ENCODE measurements at places on chromosomes 13 and 19.

DNA sequence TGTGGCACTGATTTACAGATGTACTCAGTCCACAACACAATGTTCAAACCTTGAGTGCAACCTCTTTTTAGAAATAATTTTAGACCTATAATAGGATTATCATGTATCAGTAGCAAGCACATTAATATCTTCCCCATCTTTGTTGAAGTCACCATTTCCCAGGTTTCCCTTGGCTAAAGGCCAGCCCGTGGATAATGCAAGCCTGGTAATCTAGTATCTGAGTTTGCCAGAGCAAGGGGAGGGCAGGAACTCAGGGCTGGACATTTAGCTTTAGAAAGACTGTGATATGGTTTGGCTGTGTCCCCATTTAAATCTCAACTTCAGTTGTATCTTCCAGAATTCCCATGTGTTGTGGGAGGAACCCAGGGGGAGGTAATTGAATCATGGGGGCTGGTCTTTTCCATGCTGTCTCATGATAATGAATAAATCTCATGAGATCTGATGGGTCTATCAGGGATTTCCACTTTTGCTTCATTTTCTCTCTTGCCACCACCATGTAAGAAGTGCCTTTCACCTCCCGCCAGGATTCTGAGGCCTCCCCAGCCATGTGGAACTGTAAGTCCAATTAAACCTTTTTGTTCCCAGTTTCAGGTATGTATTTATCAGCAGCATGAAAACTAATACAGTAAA lies 37.7 kb downstream of the SLC6A16 start:
- DNase-seq, result no peak

DNA sequence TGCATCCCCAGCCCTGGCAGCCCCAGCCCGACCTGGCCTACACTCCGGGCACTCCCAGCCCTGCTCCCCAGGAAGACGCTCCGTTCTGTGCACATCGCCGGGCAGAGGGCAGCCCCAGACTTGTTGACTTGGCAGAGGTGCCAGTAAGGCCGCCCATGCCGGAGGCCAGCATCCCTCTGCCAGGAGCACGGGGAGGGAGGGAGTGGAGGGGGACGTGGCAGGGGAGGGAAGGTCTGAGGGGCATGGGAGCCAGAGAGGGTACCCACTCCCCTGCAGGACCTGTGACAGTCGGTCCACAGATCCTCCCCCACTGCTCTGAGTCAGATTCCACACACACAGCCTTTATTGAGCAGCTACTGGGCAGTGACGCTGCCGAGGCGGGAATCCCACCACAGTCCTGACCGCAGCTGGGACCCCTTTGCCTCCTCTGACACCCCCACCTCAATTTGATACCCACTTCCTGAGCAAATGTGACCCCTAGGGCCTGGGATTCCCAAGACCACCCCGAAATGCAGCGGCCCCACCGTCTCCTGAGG lies 1.9 kb upstream of the NKPD1 start:
- DNase-seq, result no peak

DNA sequence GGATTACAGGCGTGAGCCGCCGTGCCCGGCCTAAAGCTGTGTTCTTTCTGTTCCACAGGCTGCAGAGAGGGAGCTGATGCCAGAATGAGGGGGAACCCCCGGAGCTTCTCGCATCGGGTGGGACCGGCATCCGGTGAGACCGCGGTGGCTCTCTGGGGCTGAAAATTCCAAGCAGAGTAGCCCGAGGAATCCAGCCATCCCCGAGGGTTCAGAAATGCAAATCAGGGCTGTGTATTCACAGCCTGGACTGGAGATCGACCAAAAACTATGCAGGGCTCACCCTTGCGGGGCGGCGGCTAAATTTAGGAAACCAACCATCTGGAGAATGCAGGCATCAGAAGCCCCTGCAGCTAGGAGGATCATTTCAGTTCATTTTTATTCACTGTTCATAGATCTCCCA lies 99.2 kb downstream of the GNG7 start:
- no peak for DNase-seq

- no peak for DNase-seq
These were observed 9.8 kb downstream of the MEDAG start for GRCh38 chr13:30915691-30916541.

- DNase-seq, result no peak
These were observed 22.3 kb upstream of the SLC46A3 start for GRCh38 chr13:28741084-28741491.

- DNase-seq, result no peak
These were observed 312.1 kb upstream of the PCDH20 start for GRCh38 chr13:61727767-61728166.

- DNase-seq, result no peak
These were observed 403.9 kb downstream of the LIG4 start for GRCh38 chr13:107811233-107812013.

GRCh38 chr19:7739211-7739755 lies 7.4 kb upstream of the CLEC4G start:
- DNase-seq, result no peak

DNA sequence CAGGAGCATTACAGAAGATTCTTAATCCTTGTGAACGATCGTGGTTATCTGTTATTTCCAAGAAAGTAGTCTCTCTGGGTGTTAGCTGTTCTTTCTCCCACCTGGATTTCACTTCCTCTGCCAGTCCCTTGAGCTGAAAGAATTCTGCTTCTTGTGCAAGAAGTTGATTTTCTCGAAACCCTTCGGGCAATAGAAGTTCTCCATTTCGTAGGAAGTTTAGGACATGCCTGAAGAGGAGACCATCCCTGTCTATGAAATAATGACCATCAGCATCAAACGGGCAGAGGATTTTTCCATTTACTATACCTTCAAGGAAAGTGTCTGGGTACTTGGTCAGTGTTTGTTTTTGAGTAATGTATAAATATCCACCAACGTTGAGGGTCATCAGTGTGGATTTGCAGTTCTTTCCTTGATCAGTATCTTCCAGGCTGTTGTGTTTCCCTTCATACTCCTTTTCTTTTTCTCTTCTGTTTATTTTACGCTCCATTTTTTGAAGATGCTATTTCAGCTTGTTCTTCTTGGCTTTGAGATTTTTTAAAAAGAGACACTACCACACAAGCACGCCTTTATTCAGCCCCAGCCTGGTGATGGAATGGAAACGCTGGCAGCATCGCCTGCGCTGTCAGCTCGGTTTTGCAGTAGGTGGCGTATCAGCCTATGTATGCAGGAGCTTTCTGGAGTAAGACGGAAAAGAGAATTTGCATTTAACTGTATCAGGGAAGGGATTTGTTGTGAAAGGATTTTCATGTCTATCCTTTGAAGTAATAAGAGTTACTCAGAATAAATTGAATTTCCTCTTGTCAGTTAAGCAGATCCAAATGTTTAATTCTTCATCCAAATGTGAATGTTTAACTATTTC lies 6.5 kb downstream of the KCTD4 start:
- no peak for DNase-seq

DNA sequence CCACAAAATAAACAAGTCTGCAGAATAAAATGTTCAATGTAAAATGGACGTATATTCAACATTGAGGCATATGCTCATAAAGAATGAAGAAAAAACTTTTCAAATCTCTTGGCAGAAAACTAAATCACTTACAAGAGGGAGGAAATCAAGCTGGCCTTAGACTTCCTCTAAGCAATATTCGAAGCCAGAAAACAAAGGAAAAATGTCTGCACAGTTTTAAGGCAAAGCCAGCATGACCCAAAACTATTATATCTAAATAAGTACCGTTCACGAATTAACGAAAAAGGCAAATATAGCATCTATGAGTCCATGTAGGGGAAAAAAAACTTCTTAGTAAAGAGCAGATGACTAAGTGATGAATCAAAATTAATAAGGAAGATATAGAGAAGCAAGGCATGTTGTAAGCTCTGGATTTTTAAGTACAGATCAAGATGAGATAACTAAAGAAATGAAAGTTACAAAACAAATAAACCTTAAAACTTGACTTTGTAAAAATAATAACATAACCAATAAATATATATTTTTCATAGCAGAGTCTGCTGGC lies 101.3 kb downstream of the KCNRG start:
- DNase-seq, result no peak

DNA sequence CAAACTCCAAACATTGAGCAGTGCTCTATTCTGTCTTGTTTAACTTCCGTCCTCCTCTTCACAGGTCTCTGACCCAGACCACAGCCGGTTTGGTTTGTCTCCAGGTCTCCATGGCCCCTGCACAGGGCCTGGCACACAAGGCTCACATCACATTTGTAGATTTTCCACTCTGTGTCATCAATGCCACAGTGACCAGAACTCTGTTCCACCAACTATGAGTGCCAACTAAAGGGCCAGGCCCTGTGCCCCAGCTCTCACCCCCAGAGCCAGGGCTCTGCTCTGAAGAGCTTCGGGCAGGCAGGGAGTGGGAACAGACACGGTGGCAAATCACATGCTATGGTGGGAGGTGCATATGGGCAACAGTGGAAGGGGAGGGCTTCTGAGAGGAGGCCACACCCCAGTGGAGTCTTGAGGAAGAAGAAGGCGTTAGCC lies 16.0 kb downstream of the SMG9 start:
- DNase-seq, result no peak

DNA sequence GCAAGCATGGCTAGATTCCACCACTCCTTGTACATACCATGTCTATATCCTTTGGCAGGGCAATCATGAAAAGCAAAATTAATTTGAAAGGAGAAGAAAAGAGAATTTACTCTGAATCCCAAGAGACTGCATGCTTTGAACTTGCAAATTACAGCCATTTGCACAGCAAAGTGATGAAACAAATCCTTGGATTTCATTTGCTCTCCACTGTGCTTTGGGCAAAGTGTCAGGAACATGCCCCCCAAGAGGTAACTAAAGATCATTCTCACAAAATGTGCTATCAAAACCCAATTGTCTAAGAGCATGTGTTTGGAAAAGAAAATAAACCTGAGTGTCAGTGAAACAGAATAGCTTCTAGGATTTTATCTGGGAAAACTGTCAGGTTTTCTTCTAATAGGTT lies 298.5 kb downstream of the GPC6 start:
- DNase-seq, result no peak

- DNase-seq, result no peak
These were observed 72.5 kb upstream of the MTIF3 start for GRCh38 chr13:27522847-27523246.

- no peak for DNase-seq
These were observed 37.3 kb downstream of the CAPN12 start for GRCh38 chr19:38706792-38707511.

- DNase-seq, result no peak
These were observed 1.1 kb upstream of the NFIC start for GRCh38 chr19:3365093-3365835.

- no peak for DNase-seq
These were observed 87.5 kb downstream of the TSHZ3 start for GRCh38 chr19:31261603-31262212.

DNA sequence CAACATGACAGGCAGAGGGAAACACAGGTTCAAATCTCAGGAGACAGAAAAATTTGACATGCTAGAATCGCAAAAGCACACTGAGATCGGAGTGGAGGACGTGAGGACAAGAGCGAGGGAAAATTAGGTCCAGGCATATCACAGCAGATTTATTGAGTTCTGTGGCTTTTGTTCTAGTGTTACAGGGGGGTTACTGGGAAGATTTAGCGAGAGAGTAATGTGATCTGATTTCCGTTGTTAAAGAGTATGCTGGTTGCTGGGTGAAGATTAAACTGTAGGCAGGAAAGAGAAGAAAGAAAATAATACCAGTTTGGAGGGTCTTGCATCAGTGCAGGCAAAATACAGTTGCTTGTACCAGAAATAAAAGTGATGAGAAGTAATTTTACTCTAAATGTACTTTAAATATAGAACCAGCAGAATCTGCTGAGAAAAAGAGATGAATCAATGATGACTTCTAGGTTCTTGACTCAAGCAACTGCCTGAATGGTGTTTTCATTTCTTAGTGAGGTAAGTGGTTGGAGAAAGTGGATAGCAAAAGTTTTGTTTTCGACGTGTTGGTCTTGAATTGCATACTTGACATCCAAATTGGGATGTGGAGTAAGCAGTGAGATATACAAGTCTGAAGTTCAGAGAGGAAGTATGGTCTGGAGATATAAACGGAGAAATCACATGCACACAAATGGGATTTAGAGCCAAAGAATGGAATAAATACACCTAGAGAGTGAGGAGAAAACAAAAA lies 35.7 kb downstream of the UFM1 start:
- DNase-seq, result no peak

DNA sequence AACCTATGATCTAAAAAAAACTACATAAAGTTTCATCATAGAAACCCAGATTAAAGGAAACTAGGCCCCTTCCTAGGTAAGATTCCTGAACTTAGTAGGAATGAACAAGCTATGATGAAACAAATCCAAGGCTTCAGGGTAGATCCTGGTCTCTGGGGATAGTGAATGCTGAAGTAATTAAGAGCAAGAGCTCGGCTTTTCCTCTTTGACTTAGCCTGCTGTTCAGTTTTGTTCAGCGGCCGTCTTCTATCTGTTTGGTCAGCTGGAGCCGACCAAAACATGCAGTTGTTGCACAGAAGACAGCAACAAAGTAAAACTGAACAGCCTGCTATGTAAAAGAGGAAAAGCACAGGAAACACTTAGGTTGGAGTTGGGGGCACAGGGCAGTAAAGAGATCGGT lies 44.1 kb upstream of the RFXAP start:
- no peak for DNase-seq

- DNase-seq, result no peak
These were observed 1.4 kb upstream of the PAN3 start for GRCh38 chr13:28136916-28137315.

GRCh38 chr19:13585512-13585911 lies 79.2 kb upstream of the CACNA1A start:
- DNase-seq, result no peak

DNA sequence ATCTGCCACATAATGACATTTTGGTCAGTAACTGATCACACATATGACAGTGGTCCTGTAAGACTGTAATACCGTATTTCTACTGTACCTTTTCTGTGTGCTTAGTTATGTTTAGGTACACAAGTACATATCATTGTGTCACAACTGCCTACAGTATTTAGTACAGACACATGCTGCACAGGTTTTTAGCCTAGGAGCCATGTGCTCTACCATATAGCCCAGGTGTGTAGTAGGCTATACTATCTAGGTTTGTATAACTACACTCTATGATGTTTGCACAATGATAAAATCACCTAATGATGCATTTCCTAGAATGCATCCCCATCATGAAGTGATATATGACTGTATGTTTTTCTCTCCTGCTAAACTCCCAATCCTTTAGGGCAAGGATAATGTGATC lies 61.2 kb upstream of the MIR17HG start:
- DNase-seq, result no peak
